Sigmoid colon (tissue), 7 donors: ENCODE measurements at places on chromosomes 11 and 22.
A peak's percentile ranks its signal among the peaks of the same experiment; 100 is the strongest.

DNA sequence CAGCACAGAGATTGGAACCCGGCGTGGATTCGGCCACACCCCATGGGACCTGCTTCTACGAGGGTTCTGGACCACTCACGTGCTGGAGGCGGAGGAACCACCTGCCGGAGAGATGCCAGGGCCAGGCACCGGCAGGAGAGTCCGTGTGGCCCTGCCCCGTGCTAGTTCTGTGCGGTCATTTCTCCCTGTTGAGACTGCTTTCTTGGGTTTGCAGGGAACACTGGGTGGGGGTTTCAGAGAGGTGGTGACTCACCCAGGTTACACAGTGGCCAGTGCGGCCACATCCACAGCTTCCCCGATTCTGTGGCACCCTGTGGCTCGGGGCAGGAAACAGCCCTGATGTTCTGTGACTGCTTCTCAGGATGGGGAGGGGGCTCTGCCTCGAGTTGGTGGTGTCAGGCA is 3.6 kb upstream of the PHLDA2 start:
- DNase-seq = peak; percentile 60

GRCh38 chr11:84292006-84292405 is 1005.8 kb upstream of the CCDC90B start:
- no peak for DNase-seq

DNA sequence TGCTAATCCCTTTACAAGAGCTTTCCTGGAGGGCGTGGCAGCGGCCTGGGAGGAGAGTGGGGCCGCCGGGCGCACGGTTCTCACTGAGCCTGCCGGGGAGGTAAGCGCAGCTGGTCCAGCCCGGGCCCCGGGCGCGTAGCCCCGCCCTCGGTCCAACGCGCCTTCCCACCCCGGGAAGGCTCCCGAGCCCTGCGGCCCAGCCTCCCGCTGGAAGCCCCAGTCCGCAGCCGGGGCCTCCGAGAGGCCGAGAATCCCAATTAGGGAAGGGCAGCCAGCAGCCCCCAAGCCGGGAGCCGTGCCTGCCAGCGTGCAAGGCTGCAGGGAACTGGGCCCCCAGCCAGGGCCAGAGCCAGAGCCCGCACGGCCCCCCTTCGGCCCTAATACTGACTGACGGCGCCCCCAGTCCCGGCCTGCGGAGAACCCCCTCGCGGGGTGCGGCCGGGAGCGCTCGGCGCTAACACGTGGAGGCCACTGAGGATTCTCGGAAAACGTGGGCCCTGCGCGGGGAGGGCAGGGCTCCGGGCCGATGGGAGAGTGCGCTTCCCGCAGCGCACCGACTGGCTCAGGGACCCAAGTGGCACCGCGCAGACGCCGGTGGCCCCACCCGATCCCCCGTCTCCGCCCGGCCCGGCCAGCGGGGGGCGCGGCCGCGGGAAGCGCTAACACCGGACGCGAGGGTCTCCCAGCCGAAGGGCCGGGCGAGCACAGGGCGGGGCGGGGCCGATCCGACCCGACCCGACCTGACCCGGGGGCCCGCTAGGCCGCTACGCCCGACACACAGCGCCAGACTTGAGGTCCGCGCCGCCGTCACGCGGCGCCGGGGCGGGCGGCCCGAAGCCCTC is 5.7 kb downstream of the ZFTA start:
- peak; percentile 85 for DNase-seq

DNA sequence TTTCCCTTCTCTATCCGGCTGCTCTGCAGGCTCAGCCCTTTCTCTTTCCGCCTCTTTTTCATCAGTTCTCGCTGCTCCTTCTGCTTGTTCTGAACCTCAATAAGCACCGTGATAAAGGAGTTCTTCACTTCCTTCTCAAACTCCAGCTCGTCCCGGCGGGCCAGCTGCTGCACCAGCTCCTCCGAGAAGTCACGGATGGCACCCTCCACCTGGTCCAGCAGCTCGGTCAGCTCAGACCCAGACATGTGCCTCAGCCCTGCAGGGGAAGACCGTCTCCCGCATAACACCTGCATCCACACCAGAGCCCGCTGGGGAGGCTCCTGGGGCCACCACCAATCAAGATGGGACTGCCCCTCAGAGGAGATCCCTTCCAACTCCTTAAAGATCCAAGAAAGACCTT is 40.2 kb downstream of the FEZ1 start:
- no peak for DNase-seq

DNA sequence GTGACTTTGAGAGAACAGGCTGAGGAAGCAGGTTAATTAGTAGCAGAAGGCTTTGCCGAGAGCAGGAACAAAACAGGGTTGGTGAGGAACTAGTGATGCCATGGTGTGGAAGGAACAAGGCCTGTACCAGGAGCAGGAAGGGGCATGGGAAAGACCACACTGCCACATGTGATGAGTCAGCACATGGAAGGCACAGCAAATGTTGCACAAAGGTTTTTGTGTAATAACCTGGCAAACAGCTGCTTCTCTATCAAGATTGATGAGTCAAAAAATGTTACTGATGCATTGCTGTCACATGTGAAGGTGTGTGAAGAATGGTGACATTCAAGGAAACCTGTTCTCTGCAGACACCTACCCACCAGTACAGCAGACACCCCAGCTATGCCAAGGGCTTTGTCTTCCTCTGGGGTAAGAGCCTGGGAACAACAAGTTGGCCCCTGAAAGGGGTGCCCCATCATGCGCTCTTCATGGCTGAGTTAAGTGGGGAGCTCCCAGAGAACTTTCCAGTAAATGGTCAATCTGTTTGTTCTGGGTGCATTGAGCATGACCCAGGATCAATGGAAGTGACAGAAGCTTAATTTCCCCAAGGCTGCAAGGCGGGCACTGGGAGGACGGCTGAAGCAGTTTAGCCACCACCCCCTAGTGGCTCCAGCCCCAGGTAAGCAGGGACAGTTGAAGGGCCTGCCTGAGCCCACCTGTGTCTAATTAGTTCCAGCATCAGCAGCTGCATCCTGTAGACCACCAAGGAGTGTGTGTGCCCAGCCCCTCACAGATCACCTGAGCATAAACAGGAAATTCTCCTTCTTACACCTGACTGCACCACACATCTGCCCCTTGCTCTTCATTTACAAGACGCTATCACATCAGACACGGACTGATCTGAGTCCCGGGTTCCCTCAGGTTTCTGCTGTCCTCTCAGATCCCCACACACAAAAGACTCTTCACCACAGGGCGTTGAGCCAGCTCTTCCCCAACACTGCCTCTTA is 47.6 kb downstream of the GGTLC2 start:
- DNase-seq = peak; percentile 50
